ENCODE measurements at places on chromosomes 1 and 21.

GRCh38 chr1:40404670-40405462 lies 31.3 kb downstream of the SMAP2 start:
- no peak for DNase-seq

GRCh38 chr1:185598332-185598731 lies 135.9 kb upstream of the HMCN1 start:
- DNase-seq = no peak

GRCh38 chr1:90386899-90387720 lies 330.0 kb downstream of the BARHL2 start:
- DNase-seq = no peak

- DNase-seq = no peak
Measured at GRCh38 chr1:201759194-201759815, 69.7 kb upstream of the IPO9 start.

- DNase-seq = no peak
Measured at GRCh38 chr1:14265495-14265894, 333.0 kb upstream of the KAZN start.

GRCh38 chr21:17343055-17343454 lies 169.8 kb upstream of the CXADR start:
- no peak for DNase-seq

DNA sequence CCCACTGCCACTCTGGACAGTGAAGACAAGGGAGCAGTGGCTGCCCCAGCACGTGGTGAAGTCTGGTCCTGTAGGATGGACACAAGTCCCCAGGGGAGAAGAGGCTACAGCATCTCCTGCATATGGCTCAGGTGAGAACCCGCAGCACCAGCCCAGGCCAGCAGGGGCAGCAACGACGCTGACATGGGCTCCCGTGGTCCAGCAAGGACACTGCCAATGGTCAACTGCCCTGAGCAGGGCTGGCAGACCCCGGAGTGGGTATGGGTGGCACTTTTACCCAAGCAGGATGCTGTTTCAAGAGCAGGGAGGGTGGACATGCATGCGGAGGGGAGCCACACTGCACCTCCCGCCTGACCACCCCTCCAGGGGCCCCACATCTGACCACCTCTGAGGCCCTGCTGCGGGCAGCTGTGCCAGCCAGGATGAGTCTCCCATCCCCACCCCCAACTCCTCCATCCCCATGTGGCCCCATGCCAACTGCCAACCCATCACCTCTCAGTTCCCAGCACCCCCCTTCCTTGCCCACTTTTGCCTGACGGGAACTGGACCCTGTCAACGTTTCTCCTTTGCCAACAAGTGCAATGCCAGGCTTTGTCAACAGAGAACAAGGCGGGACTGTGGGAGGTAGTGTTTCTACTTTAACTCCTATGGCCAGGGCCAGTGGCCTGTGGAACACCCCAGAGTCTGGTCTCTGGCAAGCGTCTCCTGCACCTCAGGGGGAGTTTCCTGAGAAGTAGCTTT lies 8.6 kb downstream of the MORN1 start:
- DNase-seq = no peak

- no peak for DNase-seq
Measured at GRCh38 chr1:111729946-111730681, 9.1 kb downstream of the INKA2 start.

DNA sequence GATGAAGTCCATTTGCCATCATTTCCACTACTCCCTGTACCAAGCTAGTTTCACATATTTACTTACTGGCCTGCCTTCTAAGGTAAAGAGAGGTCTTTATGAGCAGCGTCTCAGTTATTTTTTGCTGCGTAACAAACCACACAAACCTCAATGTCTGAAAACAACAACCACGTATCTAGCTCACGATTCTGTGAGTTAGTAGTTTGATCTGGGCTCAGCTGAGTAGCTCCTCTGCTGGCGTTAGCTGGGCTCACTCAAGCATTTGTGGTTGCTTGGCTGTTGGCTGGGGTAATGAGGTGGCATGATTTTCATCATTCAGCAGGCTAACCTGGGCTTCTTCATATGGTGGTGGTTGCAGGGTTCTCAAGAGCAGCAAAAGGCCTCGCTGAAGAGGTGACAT lies 225.4 kb downstream of the FOXD2 start:
- DNase-seq = no peak

DNA sequence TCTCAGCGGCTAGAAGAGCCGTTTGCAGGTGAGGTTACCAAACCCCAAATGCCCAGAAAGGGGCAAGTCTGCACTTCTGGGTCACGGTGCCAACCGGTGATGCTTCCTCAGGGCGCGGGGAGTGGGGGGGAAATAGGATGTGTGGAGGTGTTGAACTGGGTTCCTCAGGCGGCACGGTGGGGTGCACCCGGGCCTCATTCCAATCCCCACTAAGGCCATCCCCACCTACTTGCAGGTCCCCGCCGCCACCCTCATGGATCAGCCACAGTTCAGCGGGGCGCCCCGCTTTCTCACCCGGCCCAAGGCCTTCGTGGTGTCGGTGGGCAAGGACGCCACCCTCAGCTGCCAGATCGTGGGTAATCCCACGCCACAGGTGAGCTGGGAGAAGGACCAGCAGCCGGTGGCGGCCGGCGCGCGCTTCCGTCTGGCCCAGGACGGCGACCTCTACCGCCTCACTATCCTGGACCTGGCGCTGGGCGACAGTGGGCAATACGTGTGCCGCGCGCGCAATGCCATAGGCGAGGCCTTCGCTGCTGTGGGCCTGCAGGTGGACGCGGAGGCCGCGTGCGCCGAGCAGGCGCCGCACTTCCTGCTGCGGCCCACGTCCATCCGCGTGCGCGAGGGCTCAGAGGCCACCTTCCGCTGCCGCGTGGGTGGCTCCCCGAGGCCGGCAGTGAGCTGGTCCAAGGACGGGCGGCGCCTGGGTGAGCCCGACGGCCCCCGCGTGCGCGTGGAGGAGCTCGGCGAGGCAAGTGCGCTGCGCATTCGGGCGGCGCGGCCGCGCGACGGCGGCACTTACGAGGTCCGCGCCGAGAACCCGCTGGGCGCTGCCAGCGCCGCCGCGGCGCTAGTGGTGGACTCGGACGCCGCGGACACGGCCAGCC lies 3.9 kb downstream of the OBSCN start:
- DNase-seq = no peak

DNA sequence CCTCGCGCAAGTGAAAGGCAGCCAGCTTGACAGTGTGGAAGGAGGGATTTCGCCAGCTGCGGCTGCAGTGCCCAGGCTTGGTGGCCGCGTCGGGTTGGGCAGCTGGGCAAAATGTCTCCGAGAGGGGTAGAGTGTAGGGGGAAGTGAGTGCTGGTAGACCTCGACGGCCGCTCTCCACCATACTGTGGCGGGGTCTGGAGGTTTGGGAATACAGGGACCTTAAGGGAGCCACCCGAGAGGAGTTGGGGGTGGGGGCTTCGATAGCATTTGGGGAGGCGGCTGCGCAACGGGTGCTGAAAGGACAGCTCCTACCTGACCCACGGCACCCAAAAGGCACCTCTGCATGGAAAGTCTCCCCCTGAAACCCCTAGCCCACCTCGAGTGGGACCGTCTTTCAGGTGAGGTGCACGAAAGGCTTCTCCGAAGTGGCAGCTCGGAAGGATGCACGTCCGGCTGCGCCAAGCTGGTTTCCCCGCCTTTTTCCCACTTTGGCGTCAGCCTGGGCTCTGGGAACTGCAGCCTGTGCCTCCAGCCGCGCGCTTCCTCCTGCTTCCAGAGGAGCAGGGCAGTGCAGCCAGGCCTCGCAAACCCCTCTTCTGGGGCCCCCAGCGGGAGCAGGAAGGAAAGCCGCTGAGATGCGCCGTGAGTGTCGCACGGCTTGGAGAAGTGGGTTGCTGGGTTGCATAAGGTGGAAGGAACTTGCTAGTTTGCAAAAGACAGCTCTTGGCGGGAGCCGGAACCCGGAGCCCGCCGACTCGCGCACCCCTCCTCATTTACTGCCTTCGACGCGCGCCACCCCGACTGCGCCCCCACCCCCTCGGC lies 531 bp upstream of the HMGN2 start:
- peak; percentile 33 for DNase-seq

DNA sequence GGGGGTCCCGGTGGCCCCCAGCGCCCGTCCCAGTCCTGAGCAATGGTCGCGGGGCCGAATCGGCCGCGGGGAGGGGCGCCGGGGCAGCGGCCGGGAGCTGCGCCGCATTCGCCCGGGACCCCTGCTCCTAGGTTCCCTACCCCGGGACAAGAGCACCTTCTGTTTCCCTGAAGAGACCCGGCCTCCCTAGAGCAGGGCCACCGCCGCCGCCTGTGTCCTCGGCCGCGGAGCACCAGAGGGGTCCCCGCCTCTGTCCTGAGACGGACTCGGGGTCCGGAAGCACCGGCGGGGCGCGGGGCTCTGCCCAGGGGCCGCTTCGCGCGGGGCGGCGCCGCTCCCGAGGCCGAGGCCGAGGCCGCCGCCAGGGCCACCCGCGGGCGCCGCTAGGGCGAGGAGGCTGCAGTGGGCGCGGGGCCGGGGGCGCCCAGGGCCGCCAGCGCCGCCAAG lies 157.9 kb downstream of the CASZ1 start:
- DNase-seq = no peak

DNA sequence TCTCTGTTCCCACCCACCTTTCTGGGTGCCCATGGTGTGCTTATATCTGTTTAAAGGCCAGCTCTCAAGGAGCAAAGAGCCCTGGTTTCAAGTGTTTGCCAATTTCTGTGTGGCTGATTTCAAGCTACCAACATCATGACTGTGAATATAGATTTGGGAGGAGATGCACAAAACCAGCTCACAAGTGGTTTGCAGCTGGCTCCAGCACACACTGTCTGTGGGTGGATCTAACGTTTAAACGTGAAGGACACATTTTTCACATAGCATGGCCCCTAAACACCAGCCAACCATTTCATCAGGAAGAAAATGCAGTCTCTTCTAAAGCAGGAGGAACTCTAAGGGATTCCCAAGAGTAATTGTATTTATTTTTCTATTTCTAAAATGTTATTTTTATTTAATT lies 65.2 kb downstream of the FCRL5 start:
- DNase-seq = no peak

DNA sequence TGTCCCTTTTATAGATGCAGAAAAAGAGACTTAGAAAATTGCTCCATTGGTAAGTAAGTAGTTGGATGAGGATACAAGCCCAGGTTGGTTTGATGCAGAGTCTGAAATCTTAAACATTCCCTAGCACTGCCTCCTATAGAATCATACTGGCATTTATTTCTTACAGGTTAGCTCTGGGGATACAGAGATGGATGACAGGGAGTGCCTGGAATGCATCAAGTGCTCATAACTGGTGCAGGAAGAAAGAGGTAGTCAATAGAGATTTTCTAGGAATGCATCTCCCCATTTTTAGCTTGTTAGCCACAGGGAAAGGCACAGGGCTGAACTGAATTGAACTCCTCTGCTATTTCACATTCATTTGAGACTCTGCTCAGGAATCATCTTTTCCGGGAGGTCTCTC lies 269.0 kb upstream of the USP24 start:
- DNase-seq = no peak

DNA sequence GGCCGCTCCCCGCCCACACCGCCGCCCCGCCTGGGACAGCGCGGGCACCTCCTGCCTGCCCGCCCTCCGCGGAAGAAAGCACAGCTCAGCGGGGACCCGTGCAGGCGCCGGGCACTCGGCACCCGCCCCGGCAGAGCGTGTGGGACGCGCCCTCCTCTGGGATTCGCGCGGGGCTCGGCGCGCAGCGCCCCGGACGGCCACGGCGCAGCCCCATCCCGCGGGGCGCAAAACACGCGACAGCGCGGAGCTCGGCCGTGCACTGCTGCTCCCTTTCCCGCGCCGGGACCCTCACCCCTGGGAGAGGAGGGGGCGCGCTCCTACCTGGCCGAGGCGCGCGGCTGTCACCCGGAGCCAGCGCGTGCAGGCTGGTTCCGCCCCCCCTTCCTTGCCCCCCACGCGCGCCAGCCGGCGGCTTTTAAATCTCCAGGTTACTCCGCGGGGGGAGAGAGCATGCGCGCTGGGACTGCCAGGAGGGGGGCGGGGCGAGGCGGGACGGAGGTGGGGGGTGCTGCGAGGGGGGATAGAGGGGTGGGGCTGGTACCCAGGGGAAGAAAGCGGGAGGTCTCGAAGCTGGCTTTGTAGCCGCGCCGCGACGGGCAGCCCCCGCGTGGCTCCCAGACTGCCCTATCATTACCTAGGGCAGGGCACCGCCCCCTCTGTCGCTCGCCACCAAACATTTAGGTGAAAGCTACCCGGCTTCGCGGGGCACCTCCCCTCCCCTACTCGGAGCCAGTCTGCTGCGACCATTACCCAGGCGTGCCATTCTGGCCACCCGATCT lies at the start of gene SLC45A3:
Gene SLC45A3, minus strand, starts transcription at position 437 of the 779 bp plus-strand sequence. CDS start 15,853 bp downstream, outside the sequence.
- DNase-seq = no peak

DNA sequence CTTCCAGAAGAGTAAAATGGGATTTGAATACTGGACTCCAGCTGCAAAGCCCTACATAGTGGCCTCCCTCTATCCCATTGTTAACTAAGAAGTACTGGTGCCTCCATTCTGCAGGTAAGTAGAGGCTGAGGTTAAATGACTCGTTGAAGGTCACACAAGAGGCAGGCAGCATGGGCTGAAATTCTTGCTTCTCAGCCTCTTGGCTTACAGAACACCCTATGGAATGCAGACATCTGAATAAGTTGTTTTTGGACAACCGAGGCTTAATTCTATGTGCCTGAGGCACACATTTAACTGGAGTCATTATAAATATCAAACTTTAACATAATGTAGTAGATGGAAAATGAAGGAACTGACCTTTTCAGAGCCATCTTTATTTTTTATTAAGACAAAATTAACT lies 5.7 kb downstream of the DNAJC11 start:
- no peak for DNase-seq

- DNase-seq = no peak
Measured at GRCh38 chr1:242209063-242209462, 210.2 kb upstream of the MAP1LC3C start.

- DNase-seq = no peak
Measured at GRCh38 chr1:41322835-41323234, 38.4 kb upstream of the FOXO6 start.

DNA sequence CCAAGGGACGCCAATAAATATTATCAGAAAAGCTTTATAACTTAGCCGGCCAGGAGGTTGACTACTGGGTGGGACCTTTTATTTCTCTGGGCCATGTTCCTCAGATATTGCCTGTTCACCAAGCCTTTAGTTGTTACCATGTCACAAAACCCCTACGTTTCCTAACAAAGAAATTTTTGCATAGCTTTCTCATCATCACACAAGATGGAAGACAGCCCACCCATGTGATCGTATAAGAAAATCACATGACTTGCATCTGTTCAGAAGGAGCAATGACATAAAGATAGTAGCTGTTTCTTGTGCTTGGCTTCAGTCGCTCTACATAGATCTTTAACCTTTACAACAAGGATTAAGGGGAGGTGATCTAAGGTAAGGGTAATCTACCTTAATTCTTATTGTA lies 88.9 kb upstream of the NGF start:
- DNase-seq = no peak

DNA sequence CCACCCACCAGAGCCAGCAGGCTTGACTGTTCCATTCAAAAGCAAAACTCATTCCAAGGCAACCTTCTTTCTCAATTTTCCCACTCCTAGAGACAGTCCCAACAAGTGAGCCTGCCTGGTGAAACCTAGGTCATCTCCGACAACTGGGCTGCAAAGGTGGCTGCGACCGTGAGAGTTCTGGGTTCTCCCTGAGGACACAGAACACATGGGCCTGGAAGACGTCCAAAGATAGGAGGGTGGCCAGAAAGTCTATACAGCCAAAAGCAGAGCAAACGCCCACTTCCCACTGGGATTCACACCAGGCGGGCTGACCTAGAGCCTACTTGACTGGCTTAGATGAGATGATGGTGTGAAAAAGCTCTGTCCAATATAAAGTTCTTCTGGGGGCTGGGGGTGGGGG lies 90.2 kb upstream of the GRIK3 start:
- DNase-seq = no peak
